ENCODE measurements at places on chromosomes 2 and 18.

DNA sequence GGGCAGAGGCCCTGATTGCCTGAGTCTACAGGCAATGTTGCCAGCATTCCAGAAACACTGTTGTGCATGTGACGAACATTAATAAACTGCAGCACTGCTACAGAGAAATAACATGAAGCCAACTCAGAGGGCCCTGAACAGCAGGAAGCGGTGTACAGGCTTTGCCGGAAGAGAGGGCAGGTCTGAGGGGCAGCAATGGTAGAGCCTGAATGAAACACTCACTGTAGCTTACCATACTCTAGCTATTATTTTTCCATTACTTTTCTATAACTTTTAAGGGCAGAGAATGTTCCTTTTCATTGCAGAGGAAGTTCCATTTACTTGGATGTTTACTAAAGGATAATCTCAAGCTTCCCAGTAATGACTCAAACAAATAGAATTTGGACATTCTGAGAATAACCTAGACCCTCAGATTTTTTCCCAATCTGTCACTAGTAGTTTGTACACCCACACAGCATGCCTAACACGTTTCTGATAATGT is 150.4 kb downstream of the MTX2 start:
- DNase-seq, result no peak

- DNase-seq, result no peak
Measured at GRCh38 chr2:233448575-233448974, 94.3 kb downstream of the DGKD start.

DNA sequence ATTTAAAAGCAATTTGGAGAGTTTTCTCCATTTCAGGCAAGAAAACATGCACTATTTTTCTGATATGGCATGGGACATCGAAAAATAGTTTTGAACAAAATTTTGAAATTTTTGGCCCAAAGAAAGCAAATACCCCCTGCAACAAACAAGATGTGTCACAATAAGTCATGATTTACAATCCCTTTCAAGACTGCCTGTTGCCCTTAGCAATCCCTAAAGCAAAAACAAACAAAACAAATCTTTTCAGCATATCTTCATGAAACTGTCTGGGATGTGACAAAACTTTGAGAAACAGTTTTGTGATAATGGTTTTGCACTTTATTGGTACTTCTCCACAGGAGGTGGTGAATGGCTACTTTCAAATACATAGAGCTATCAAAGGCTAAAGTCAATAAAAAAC is 1888.7 kb upstream of the PIK3C3 start:
- no peak for DNase-seq

- DNase-seq, result no peak
Measured at GRCh38 chr2:150135223-150135883, 352.1 kb downstream of the RND3 start.

DNA sequence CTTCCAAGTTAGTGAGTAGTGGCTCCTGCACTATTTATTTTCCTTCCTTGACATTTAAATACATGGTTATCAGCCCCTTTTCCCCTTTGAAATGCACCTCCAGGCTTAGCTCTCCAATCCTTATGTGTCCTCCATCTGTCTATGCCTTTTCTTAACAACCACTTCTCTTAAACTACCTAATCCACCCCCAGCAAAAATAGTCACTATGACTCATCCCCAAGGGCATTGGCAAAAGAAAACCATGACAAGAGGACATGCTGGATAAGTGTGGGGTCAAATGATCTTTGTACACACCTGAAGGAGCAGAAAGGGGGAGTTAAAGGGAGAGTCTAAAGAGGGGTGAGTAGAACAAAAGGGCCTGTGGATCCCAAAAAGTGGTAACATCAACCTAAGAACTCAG is 127.2 kb downstream of the ANKRD44 start:
- DNase-seq, result no peak

GRCh38 chr2:199441759-199442158 is 16.0 kb downstream of the SATB2 start:
- no peak for DNase-seq

DNA sequence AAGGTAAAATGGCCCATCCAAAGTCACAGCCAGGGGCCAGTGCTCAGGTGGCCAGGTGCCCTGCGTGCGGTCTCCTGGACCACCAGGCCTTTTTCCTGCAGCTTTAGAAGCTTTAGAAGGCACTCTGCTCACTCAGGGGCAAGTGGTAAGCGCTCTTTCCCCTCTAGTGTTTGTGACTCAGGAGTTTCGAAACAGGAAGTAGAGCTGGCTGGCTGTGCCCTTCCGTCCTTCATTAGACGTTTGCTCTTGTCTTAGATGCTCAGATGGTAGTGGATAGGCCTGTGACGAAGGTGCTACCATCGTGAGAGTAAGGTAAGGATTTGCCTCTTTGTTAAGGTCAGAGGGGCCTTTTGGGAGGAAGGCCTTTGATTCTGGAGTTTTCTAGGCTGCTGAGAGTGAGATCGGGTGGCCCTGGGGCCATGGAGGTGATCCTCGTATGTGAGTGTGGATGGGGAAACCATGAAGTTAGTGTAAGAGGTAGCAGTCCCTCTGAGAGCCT is at the start of gene CASP8:
TSS of gene CASP8 (plus strand) at position 235 of the 499 bp plus-strand sequence. CDS start 5,951 bp downstream, outside the sequence.
- peak; percentile 67 for DNase-seq

GRCh38 chr2:162697111-162697510 is 141.5 kb downstream of the KCNH7 start:
- DNase-seq, result no peak

DNA sequence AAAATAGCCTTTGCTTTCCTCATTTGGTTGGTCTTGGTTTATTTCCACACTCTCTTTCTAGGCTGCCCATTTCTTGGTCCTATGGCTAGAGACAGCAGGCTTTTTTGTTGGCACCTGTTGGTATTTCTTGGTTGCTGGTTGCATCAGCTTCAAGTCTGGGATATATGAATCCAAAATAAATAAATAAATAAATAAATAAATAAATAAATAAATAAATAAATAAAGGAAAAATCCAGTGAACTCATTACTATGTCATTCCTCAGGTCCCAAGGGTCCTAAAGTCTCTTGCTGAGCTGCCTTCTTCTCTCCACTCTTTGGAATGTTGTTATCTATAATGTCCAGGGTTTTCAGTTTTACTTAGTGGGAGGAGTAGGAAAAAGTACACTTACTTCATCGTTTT is 165.9 kb upstream of the MEX3C start:
- DNase-seq, result no peak

GRCh38 chr2:199704358-199705238 is 146.4 kb downstream of the FTCDNL1 start:
- no peak for DNase-seq

GRCh38 chr2:174618179-174618578 is 20.6 kb upstream of the WIPF1 start:
- no peak for DNase-seq

DNA sequence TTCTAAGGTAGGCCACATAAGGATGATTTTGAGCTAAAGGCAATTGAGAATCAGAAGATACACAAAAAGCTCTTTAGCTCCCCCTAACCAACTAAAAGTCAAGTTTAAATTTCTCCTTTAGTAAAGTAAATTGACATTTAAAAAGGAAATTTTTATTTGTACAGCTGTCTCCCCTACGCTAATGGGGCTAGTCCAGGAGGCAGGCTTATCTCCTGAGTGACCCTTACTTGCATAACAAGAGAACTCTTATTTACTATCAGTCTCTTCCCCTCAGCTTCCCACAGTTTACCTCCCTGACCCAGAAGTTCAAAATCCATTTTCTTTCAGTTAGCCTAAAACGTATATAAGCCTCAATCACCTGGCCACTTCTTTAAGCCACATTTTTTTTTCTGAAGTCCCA is 1002.8 kb upstream of the NRXN1 start:
- no peak for DNase-seq

DNA sequence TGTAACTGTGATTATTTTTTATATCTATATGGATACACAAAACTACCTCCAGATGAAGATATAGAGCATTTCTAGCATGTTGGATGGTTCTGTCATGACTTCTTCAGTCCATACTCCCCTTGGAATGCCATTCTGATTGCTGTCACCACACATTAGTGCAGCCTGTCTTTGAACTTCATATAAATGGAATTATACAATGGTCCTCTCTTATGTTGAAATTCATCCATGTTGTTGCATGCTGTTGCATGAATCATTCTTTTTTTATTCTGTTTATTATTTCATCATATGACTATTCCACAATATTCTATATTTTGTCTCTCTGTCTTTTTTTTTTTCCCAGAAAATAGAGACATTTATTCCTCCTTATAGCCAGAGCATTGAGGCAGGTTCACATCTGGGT is 74.1 kb downstream of the OSBPL6 start:
- no peak for DNase-seq

DNA sequence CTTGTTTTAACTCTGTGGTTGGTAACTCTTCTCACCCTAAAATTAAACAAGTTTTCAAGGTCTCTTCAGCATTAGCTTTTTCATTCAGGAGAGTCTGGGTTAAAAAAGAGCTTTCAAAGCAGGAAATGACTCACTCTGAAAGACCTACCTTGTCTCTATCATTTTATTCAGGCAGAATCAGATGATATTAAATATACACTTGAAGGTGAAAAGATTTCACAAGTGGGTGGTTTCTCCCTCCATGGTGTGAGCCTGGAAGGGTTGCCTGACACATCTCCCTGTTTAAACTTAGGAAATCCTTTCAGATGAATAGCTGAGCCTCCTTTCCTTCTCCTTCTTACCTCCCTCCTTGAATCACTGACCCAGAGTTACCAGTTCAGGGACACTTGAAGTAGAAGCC is 1402.0 kb upstream of the PIK3C3 start:
- no peak for DNase-seq

GRCh38 chr2:26281226-26281625 is 36.5 kb downstream of the HADHB start:
- DNase-seq, result no peak

- DNase-seq, result no peak
Measured at GRCh38 chr18:5439986-5440696, 103.7 kb downstream of the EPB41L3 start.

GRCh38 chr18:77250926-77251729 is 1.5 kb downstream of the GALR1 start:
- DNase-seq, result no peak

- no peak for DNase-seq
Measured at GRCh38 chr2:171583566-171583965, 61.3 kb downstream of the CYBRD1 start.

- DNase-seq, result no peak
Measured at GRCh38 chr2:109428841-109429566, 184.8 kb downstream of the SEPTIN10 start.

GRCh38 chr2:36357847-36358659 is 2.5 kb downstream of the CRIM1 start:
- no peak for DNase-seq

All from T-helper 2 cell treated with Interferon-gamma antibody and Interleukin-4, amounts not matched to agents 5 μg/mL and 100 μg/mL, for 36 hours (primary cell).